ENCODE measurements at places on chromosomes 16 and 17.
A peak's percentile ranks its signal among the peaks of the same experiment; 100 is the strongest.

GRCh38 chr16:30087181-30087898 lies 4.4 kb downstream of the TBX6 start:
- no peak for DNase-seq

GRCh38 chr16:50740736-50741135 lies 1.1 kb upstream of the CYLD start:
- DNase-seq: no peak

GRCh38 chr17:70653850-70654249 lies 484.5 kb downstream of the KCNJ2 start:
- DNase-seq: no peak

DNA sequence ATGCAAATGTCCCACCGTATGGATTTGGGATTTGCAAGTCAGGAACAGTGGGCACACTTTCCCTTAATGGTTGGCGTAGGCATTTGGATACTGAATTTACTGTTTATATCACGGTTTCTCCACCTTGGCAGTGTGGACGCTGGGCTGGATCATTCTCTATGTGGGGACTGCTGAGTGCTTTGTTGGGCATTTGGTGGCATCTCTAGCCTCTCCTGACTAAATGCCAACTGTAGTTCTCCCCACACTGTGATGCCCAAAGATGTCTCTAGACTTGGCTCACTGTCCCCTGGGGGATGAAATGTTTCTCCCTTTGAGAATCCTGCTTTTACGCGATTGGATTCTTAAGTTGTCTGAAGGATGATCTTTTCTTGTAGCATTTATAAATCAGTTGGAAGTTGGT lies 49.0 kb downstream of the RBFOX1 start:
- DNase-seq: no peak

GRCh38 chr16:17944345-17944744 lies 392.2 kb downstream of the NPIPA8 start:
- no peak for DNase-seq

DNA sequence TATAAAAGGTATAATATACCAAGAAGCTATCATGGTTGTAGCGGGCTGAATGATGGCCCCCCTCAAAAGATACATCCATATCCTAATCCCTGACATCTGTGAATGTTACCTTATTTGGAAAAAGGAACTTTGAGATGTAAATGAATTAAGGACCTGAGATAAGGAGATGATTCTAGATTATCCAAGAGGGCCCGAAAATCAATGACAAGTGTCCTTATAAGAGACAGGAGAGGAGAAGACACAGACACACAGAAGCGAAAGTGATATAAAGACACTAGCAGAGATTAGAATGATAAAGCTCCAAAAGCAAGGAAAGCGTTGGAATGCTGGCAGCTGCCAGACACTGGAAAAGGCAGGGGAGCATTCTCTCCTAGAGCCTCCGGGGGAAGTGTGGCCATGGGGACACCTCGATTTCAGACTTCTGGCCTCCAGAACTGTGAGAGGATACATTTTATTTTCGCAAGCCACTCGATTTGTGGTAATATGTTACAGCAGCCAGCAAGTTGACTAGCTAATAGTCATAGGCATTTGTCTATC lies 12.5 kb upstream of the GP1BA start:
- DNase-seq: no peak

- DNase-seq: no peak
Observed at GRCh38 chr16:17069681-17070080, 401.1 kb downstream of the XYLT1 start.

GRCh38 chr17:13833921-13834320 lies 232.2 kb upstream of the HS3ST3A1 start:
- no peak for DNase-seq

DNA sequence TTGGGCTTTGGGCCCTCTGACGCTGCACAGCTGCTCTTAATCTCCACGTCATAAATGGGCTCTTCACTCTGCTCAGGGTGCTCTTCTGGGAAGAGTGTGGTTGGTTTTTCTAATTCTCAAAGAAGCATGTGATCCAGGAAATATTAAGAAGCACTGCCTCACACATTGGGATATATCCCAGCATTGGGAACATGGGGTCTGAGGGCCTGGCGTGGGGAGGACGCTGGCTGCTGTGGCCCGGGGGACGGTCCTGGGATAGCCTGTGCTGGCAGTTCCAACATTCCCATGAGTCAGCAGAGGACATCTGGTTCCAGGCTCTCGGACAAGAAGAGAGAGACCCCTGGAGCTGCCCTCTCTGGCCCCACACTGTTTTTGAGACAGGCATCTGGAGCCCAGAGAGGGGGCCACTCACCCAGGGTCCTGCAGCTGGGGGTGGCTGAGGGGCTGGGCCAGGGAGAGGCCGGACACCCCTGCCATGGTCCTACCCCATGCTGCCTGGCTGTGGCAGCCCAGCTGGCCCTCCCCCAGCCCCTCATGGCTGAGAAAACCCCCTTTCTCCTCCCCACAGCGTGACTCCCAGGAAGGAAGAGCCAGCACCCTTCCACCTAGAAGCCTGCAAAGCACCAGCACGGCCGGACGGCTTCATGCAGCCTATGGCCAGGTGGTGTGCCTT lies 58.8 kb downstream of the NT5M start:
- DNase-seq: no peak

GRCh38 chr17:72407931-72408330 lies 287.1 kb downstream of the SOX9 start:
- no peak for DNase-seq

DNA sequence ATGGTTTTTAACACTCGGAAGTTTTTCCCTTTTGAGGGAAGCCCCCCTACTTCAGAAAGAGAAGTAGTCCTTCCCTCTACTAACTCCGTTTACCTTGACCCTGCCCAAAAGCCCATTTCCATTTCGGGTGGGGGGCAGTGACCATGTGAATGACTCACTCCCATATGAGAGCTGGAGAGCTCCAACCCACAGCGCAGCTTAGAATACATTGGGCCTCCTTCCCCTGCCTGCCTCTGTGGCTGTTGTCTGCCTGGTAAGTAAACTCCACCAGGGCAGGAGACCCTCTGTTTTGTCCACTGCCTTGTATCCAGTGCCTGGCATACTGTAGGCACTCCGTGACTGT lies 985 bp downstream of the SGSM2 start:
- DNase-seq: no peak

DNA sequence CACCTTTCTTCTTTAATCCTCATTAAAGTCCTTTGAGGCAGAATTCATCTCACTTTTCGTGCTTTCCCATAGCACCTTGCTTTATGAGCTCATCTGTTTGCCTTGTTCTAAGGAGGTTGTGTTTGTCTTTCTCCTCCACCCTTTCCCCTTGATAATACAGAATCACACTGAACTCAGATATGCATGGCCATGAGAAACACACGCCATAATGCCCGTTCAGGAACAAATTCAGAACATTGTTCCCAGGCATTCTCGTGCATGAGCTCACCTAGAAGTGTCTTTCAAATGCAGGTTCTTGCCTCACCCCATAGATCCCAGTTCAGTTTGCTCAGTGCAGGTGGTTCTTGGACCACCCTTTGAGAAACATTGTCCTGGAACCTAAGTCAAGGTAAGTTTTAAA lies 71.1 kb downstream of the TMEM114 start:
- no peak for DNase-seq

- no peak for DNase-seq
Observed at GRCh38 chr16:22285080-22285479, 12.1 kb upstream of the POLR3E start.

- DNase-seq: no peak
Observed at GRCh38 chr16:78628461-78629045, 529.1 kb downstream of the WWOX start.

DNA sequence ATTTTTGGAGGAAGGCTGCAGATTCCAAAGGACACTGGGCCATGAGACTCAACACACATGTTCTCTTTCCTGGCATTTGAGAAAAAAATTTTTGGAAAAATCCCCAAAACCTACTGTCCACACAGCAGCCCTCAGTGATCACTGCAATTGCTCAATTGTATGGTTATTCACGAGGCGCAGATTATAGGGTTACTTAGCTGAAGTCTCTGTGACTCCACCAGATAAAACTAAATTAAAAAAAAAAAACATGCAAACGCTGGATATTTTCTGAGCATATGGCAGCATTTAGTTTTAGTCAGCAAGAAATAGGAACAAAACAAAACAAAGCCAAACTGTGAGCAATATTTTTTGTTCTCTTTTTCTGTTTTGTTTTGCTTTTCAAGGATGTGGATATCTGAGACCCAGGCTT lies 83.8 kb upstream of the FAM20A start:
- no peak for DNase-seq

DNA sequence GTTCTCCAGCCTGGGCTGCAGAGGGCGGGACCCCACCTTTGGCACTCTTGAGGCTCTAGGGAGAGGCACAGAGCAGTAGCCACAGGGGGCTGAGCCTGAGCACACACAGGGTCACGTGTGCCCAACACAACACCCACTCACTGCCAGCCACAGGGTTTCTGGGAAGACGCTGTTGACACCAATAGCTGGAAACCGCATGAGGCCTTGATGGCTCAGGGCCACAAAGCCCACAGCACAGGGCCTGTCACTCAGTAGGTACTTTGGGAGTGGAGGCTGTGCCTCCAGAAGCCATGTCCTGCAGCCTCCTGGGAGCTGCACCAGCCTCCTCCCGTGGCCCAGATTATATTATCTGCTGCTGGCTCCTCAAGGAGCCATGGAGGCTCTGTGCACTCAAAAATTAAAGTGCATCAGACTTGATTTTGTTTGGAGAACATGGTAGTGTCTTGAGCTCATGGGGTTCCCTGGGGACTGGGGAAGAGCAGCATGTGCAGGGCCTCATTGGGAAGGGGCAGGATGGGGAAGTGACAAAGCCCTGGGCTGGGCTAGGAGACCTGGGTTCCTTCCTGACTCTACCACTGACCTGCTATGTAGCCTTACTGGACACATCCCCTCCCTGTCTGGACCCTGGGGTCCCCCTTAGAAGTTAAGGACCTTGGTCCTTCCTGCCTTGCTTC lies 12.5 kb upstream of the SREBF1 start:
- DNase-seq: no peak

GRCh38 chr16:23141959-23142740 lies 7.1 kb downstream of the USP31 start:
- no peak for DNase-seq

DNA sequence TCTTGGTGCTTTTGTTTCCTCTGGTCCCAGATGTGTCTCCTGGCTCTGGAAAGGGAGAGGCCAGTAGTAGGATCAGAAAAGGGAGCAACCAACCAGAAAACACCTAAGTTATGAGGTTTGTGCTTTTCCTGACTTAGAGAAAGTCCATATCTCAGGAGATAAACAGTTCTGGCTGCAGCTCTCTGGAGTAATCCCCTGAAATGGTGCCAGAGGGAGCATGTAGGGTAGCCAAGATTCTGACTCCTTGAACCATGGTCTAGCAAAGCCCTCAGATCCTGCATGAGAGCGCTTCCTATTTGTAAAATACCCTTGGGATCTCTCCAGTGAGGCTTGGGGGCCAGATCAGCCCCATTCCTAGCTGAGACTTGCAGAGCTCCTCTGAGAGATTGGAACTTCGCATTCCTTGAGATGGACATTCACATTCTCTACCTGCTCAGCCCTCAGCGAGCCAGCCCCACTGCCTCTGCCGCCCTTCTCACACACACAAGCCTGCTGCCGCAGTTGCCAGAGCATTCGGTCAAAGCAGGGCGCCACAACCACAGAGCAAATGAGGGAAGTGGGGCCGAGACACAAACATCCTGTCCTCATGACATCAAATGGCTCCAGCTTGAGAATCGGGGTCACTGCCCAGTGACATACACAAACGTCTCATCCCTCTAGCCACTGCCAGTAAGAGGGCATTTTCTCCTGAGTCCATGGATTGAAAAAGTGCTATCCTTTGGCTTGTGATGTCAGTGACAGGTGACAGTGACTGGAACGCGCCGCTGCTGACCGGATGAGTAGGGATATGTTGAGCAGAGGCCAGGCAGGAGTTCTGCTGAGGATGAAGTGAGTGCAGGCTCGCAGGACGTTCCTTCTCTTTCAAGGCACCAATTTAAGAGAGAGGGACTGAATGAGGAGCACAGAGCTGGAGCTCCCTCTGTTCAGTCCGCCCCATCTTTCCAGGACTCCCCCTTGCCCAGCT lies 5.0 kb downstream of the ABHD15 start:
- peak; percentile 70 for DNase-seq

GRCh38 chr17:68182940-68183551 lies 64.8 kb upstream of the AMZ2 start:
- DNase-seq: peak; percentile 86
